Foreskin melanocyte (primary cell): ENCODE measurements at places on chromosomes 6 and 20.
A peak's percentile ranks its signal among the peaks of the same experiment; 100 is the strongest.

DNA sequence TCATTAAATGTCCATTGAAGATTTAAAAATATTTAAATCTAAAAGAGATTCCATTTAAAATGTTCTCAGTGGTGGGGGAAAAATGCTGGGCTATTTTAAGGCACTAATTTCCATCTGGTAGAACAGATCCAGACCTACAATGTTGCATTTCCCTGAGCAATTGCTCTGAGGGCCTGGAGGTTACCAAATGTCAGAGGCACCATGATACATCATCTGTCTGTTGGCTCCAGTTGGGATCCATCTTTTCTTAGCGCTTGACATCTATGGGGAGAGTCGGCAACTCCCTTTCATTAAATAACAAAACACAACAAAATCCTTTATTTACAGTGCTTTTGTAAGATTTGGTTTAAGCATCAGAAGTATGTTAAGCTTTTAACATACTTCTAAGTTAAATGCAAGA lies 224.5 kb downstream of the FOXC1 start:
- no peak for DNase-seq

DNA sequence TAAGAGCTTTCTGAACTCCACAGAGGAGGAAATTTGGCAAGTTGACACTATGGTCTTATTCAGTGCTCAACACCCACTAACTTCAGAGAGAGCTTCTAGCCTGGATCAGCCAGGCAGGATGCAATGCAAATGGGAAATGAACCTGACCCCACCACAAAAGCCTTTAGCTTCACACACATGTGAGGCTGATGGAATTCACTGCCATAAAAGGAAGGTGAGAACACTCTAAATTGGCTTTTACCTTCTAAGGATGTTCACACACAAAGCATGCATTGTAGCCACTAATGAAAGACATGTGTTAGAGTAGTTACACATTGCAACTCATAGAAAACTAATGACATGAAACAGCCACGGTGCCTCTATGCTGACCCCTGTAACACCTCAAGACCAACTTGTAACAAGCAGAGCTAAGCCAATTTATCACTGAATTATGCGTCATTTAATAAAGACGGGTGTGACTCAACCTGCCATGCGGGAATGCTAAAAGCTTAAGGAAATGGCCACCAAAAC lies 262.1 kb downstream of the HACE1 start:
- DNase-seq = no peak

DNA sequence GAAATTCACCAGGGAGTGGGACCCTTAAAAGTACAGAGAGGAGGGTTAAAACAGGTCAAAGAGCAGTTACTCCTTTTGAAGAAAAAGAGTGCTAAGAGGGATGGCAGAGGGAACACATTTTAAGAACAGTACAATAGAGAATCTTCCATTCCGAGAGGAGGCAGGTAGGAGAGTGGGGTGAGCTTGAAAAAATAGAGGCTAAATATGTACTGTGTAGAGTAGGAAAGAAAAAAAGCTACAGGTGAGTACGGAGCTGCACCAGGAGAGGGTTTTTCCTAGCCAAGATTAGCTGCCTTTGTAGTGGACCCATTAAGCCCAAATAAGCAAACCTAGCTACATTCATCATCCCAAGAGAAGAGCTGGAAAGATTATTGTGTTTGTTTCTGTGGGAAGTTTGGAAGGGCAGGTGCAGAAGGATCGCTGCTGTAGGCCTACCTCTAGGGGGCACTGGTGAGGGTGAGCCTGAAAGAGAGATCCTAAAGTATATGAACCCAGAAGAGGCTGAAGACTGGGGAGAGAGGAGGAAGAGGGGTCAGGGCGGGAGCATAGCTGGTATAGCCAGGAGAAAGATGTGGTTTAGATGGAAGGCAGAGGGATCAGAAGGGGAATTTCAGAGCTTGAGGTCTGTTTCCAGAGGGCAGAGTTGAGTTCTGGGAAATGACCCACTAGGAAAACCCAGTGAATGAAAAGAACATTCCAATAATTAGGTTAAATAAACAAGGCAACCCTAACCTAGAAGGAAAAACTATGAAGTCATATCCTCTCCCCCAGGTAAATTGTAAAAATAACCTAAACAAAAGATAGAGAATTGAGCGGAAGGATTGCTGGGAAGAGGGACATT lies 50.2 kb upstream of the HINT3 start:
- DNase-seq = no peak

DNA sequence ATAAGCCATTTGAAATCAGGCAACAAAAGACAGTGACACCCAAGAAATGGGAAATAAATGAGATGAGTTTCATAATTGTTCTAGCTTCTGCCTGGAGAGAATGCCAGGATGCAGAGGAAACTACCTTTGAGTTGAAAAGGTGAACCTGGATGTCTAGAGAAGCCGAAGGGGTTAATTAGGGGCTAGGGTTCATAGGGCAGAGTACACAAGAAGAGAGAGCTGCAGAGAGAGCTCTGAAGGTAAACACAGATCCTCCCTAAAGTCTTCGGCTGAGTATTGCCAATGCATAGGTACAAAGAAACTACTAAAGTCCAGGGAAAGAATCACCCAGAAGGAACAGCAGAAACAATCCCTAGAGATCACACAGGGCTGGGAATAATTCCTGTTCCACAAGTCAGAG lies 119.7 kb upstream of the BEND3 start:
- no peak for DNase-seq

DNA sequence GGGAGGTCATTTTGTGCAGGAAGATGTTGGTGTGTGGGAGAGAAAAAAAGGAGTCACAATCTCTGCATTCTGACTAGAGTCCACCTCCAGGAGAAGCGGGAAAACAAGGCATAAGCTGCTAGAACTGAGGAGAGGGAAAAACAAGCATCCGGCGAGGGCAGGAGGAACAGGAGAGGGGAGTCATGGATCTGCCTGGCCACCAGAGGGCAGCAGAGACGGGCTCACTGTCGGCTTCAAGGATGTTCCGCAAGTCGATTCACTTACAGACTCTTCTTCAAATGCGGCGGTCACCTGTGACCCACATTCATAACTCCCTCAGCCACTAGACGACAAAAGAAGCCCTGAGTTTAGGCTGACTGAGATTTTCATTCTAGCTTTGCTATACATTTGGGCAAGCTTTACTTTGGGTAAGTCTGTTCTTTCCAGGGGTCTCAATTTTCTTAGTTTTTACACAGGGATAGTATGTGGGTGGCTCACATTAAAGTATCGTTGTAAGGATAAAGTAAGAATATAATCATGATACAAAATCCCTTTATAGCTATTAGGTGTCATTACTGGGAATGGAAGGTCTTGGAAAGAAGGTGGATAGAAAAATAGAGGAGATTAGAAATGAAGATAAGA lies 6.6 kb upstream of the BTNL2 start:
- DNase-seq = peak; percentile 61

- DNase-seq = no peak
Observed at GRCh38 chr6:32954267-32954666, 1.4 kb upstream of the HLA-DMA start.

DNA sequence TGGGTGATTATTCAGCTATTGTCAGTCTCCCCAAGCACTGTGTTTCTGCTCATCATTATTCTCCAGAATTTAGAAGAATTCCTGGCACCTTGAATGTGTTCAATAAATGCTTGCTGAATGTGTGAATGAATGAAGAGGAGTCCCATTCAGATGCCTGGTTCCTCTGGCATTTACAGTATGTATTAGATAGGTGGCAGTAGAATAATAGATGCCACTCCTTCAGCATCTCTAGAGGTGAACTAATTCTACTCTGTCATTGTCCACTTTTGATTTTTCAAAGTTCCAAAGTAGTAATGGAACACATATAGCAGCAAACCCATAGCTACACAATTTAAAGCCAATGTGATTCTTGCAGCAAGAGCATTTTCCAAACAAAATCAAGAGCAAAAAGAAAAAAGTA lies 118.9 kb upstream of the CEP162 start:
- no peak for DNase-seq

GRCh38 chr6:151240791-151241642 lies 1.2 kb downstream of the AKAP12 start:
- DNase-seq = peak; percentile 30

- DNase-seq = no peak
Observed at GRCh38 chr6:7960848-7961247, 50.3 kb upstream of the TXNDC5 start.

- DNase-seq = no peak
Observed at GRCh38 chr6:112005013-112005371, 48.9 kb upstream of the CCN6 start.

GRCh38 chr20:47795214-47795907 lies 10.1 kb upstream of the SULF2 start:
- DNase-seq = no peak

- no peak for DNase-seq
Observed at GRCh38 chr6:53178837-53179432, 30.3 kb upstream of the GCM1 start.

GRCh38 chr6:35808688-35809087 lies 3.5 kb downstream of the LHFPL5 start:
- DNase-seq = no peak

- no peak for DNase-seq
Observed at GRCh38 chr6:100883347-100883746, 2.2 kb upstream of the ASCC3 start.

DNA sequence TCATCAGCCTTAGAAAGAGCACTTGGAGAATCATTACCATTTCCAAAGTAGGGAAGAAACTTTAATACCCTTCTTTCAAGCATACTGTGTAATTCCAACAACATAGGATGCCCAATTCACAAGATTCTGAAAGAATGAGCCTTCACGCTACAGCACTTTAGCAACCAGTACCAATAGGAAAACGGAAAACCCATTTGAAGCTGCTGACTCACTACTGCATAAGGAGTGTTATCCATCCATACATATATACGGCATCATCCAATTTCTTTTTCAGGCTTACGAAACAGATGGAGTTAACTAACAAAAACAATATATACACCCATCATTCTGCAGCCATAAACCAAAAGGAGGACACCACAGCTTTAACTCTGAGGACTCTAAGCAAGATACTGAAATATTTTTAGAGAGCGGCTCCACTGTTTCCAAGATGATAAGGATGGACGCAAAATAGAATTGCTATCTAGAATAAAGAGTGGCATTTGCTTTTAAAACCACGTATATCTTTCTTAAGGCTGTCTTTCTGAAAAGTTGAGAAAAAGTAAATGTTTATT lies 24.9 kb downstream of the FYN start:
- no peak for DNase-seq

DNA sequence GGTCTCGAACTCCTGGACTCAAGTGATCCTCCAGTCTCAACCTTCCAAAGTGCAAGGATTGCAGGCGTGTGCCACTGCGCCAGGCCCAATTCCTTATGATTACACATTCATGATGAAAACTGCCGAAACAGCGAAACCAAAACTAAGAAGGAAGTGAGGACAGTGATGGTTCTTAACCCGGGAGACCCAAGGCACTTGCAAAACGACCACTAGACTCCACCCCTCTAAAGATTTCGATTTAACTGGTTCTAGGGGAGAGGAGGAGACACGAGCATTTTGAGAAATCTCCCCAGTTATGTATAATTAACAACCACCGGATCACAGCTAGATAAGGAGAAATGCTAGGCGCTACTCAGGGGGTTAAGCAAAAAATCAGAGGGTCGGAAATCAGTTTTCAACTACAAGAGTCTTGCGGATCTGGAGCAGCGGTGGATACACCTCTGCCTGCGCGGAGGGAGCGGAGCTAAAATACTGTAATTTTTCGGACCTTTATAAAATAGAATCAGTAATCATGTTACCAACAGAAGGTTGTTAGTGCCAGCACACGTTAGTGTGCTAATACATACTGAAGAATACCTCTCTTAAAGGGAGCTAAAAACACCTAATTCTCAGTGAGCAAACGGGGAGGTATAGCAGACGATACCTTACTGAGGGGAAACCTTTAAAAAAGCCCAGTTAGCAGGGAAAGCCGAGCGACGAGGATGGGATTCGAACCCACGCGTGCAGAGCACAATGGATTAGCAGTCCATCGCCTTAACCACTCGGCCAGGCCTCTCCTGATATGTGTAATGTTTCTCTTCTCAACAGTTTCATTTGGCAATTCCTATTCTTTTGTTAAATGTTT lies 60.0 kb upstream of the BTN3A2 start:
- peak; percentile 68 for DNase-seq

DNA sequence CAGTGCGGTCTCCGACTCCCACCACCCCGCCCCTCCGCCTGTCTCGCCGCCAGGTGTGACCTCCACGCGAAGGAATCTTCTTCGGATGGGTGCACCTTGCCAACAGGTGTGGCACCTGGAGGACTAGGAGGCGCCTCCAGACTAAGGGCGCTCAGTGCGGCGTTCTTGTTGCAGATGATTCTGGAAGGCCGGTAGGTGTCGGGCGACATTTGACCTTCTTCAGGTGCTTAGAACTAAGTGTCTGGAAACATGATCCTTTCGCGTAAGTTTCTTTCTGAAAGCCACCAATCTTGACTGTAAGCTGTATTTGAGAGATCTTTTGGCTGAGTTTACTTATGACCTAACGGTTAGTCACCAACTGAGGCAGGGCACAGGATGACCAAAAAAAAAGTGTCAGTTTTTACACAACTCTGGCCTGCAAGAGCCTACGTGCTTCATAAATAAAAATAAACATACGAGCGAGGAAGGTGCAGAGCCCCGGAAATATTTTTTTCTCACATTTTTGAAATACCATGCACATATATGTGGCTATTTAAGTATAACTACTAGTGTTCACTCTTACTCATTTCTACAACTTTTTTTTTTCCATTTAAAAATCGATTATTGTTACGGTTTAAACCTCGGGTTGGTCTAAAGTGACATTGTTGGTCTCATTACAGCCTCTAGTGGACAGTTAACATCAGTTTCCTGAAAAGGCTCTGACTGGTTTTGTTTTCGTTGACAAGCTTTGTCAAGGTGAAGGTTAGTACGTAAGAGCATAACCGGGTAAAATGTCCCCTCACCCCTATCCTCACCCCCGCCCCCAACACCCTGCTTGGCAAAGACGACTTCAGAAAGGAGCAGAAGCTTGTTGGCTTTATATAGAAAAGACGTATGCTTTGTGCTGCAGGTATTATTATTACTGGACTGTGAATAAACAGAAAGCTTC lies 1.6 kb upstream of the ATXN1 start:
- DNase-seq = no peak

GRCh38 chr6:4250645-4251044 lies 115.3 kb upstream of the ECI2 start:
- no peak for DNase-seq

- no peak for DNase-seq
Observed at GRCh38 chr20:35166242-35166830, 5.5 kb upstream of the PROCR start.

DNA sequence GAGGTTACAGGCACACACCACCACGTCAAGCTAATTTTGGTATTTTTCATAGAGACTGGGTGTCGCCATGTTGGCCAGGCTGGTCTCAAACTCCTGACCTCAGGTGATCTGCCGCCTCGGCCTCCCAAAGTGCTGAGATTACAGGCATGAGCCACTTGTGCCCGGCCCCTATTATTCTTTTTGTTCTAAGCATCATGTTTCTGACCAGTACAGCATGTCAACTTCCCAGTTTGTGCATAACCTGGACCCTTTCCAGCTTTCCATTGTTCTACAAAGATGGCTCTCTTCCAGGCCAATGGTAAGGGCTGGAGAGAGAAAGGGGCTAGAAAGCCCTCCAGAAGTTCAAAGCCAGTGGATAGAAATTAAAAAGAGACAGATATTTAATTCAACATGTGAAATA lies 91.3 kb upstream of the TNFAIP3 start:
- DNase-seq = no peak

- DNase-seq = no peak
Observed at GRCh38 chr6:10580570-10580969, 59.4 kb downstream of the GCNT2 start.
